Common myeloid progenitor, CD34-positive (primary cell): ENCODE measurements at places on chromosomes 6 and 20.
A peak's percentile ranks its signal among the peaks of the same experiment; 100 is the strongest.

DNA sequence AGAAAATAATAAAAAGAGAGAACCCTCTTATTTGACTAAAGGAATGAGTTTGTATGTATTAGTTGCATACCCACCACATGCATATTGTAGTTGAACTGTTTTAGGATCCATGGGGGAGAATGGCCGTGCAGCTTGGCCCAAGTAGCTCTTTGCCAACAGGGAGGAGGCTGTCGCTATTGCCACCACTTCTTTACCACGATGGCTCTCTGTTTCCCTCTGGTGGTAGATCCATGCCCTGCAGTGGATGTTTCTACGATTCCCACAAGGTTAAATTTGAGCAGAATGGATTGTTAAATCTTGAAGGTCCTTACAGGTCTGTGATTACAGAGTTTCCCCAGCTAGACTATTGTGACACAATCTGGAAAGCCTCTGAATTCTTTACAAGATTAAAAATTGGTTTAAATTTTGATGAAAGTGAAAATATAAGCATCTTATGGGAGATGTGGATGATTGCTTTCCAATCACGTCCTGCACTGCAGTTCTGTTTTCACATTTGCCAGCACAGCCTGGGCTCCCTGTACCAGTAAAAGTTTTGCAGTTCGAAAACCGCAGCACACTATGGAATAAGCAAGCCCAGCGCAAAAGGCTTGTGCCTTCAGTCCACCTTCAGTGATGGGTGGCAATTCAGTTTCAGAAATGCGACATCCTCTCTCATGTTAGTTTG, 34.4 kb upstream of the FNDC1 start:
- DNase-seq: peak; percentile 76

GRCh38 chr20:47850146-47850545, 64.9 kb upstream of the SULF2 start:
- DNase-seq: no peak

DNA sequence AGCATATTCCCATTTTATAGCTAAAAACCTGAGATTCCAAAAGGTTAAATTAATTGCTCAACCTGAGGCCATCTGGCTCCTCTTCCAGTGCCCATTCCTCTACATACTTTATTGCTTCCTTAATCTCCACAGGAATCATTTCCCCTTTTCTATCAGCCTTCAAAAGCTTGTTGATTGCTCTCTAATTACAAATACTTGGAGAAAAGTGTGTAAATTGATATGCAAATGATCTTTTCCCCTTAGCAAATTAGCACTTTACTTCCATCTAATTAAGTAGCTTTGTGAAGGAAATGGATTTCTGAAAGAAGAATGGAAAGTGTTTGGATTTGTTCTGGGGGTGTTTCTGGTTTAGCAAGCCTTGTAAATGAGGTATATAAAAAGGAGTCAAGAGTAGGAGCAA, 323.3 kb downstream of the GRIK2 start:
- DNase-seq: no peak

GRCh38 chr6:139568956-139569538, 194.6 kb upstream of the CITED2 start:
- no peak for DNase-seq

DNA sequence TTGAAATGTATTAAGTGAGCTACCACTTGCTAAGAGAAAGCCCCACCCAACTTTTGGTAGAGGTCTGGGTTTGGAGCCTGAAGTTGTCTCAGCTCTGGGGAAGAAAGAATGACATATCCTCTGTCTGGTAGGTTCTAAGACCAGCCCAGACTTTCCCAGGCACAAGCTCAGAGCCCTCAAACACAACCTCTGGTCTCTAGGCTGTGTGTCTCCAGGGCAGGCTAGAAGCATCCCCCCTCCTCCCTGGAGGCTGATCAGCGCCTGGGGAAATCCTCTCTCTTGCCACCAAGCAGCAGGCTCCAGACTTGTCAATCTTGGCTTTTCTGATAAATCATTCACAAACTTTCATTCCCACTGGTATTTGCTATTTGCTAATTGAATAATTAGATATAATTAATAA, 226.5 kb upstream of the CST7 start:
- DNase-seq: no peak
